ENCODE measurements at places on chromosomes 7 and 10.

DNA sequence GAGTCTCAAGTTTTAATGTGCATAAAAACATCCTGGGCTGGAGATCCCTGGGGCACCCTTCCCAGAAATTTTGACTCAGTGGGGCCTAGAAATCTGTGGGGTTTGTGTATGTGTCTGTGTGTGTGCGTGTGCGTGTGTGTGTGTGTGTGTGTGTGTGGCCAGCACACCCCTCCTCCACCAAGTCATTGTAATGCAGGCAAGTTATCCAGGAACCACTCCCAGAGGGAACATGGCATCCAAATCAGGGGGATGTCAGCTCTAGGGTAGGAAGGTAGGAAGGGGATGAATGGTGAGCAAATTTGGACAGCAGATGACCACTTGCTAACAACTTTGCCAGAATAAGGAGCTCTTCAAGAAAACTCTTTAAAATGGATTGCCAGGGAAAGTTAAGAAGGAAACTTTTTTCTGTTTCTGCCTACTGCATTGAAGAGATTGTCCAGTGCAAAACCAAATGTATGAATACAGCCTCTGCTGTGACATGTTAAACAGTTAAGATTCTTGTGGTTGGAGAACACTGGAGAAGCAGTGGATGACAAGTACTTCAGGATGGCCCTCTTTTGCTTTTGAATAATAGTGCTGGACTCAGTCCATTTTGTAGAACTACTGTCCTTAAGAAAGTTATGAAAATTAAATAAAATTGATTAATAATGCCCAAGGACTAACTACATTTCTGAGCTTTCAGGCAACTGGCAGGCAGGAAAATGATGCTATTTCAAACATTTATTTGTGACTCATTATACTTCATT lies 12.3 kb downstream of the STAMBPL1 start:
- no peak for DNase-seq

DNA sequence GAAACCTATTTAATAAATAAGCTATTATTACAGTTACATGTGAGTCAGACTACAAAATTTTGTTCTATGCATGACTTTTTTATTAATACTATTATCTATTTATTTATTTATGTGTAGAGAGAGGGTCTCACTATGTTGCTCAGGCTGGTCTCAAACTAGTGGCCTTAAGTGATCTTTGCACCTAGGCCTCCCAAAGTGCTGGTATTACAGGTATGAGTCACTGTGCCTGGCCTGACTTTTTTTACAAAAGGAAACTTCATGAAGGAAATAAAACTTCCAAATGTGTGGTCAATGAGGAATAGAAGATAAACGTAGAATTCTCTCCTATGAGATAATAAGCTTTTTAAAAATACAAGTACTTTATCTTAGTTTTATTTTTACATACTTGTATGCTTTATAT lies 19.0 kb downstream of the COL28A1 start:
- no peak for DNase-seq

DNA sequence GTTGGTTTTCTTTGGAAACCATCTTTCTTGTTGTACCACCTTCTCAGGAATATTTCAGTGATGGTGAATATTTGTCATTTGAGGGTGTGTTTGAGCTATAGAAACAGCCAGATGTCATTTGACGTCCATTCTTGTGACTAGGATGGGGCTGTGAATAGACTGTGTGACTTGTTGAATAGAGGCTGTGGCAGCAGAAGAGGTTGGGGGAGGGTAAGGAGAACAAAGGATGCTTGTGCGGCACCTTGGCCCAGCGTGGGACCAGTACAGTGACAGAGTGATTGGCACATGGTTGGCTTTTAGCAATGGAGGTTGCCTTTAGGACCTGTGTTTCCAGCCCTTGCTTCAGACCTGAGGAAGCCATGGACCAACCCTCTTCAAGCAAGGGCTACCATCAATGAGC lies 11.3 kb downstream of the DMBT1 start:
- DNase-seq, result no peak

DNA sequence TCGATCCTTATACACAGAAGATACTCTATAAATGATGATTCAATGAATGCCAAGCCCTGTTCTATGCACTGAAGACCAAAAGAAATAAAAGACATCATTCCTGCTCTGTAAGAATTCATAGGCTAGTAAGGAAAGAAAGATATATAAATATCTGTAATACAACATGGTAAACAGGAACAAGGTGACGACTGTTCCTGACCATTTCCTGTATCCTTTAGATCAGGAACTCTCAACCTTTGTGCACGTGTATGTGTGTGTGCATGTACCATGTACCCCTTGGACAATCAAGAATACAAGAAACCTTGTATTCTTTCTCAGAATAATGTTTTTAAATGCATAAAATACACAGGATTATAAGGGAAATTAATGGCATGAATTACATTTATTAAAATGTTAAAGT lies 7.3 kb upstream of the HK1 start:
- no peak for DNase-seq

GRCh38 chr7:147279964-147280374 lies 1163.4 kb downstream of the CNTNAP2 start:
- no peak for DNase-seq

DNA sequence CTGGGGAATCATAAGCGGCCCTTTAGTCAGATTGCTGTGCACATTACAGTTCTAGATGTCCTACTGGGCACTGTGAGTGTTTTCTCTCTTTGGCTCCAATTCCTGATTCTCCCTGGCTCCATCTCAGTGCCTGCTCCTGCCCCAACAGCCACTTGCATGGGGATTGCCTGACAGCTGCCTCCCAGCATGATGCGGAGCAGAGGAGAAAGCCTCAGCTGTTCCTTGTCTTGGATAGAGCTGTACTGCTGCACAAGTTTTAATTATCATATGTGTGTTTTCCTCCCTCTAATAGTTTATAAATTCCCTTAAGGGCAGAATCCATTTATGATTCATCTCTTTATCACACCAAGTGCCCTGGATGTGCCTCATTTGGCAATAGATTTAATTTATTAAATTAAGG lies 285.8 kb upstream of the COBL start:
- no peak for DNase-seq

DNA sequence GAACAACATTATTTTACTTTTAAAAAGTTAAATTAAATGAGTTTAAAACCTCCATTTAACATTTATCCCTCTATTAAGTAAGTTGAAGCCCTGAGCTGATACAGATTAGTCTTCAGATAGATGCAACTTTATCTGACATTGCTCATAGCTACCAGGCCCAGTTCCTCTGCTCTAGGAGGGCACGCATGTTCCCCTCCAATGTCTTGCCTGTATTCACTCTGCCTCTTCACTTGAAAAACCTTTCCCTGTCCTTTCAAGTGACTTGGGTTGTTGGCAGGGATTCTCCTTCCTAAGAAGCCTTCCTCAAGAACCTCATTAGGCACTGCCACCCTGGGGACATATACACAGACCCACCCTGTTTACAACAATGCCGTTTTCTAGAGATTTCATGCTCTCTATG lies 270.4 kb downstream of the RELN start:
- no peak for DNase-seq

DNA sequence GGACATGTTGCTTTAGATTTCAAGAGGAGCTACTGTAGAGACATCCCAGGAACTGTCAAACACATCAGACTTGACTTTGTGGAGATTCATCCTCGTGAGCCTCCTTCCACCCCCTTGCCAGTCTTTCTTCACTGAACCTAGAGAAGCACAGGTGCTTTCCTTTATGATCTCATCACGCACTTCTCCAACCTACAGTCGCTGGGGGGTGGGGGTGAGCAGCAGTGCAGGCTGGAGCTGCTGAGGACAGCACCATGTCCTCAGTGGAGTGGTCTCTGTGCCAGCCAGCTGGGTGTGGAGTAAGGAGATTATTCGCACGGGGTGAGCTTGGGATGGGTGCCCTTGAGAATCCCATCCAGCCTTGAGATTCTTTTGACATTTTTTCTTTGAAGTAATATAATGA lies 88.1 kb downstream of the VOPP1 start:
- no peak for DNase-seq
